NCI-H2081 (cell line): ENCODE measurements at places on chromosomes 1 and 21.

GRCh38 chr1:230251644-230252191 is 174.4 kb downstream of the PGBD5 start:
- DNase-seq: no peak

GRCh38 chr1:245807306-245807705 is 652.5 kb downstream of the KIF26B start:
- DNase-seq: no peak

DNA sequence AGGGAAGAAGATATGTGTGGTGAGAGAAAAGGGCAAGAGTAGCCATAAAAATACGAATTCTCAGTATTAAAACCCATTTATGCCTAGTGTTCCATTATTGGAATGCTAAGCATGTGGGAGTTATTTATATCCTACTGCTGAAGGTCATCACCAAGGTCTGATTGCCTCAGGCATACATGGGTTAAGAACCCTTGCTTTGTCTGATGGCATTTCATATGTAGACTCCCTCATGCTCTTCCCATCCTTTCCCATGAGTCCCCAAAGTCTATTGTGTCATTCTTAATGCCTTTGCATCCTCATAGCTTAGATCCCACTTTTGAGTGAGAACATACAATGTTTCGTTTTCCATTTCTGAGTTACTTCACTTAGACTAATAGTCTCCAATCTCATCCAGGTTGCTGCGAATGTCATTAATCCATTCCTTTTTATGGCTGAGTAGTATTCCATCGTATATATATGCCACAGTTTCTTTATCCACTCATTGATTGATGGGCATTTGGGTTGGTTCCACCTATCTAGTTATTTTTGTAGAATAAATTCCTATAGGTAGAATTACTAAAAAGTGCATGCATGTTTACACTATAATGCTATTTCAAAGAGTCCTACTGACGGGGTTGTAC is 172.5 kb downstream of the DYRK1A start:
- no peak for DNase-seq

- DNase-seq: no peak
These were observed 83.6 kb downstream of the NRIP1 start for GRCh38 chr21:14981246-14981645.

DNA sequence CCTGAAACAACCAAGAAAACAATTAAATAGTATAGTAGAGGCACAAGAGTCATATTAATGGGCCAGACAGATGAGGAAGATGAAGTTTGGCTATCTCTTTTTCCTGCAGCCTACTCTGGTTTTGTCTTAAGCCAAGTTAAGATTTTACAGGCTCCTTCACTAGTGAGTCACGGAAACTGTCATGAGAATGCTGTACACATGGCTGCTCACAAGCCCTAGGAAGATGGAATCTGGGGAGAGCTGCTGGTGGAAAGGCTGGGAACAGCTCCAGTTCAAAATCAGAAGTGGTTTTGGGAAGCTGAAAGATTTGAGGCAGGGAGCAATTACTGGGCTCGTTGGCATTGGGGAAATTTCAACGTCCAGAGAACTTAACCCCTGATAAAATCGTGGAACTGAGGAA is 46.4 kb upstream of the S1PR1 start:
- DNase-seq: no peak

DNA sequence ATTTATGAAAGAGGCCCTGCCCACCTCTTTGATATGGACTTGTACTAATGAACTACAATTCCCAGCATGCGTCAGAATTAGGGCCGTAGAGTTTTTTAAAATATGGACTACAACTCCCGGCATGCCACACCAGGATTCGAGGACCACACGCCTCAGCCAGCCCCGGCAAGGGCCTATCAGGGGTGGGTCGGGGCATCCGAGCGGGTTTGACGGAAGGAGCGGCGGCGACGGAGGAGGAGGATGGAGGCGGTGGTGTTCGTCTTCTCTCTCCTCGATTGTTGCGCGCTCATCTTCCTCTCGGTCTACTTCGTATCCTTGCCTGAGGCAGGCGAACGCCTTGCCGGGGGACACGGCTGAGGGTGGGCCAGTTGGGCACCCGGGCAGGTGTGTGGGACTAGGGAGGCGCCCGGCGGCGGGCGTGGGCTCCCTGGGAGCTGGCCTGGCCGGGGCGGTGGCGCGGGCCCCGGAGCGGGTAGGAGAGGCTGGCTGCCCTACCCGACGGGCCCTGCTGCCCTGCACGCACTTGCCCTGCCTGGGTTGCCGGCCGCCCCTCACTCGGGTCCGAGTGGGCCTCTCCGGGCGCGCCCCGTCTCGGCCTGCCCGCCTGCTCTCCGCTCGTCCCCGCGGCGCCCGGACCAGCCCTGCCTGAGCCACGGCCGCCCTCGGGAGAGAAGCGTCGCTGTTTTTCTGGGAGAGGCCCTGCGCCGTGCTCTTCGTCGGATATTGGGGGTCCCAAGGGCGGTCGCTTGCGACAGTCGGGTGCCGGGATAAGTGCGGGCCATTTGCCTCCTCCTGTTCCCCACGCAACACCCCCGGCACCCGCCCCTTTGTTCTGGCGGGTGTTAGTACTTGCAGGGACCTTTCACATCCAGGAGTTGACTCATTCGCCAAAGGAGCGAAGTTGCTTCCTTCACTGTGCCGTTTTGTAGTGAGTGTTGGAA is at the start of gene CNIH4:
Gene CNIH4, plus strand, starts transcription at position 195 of the 941 bp plus-strand sequence. Its CDS starts 46 bp downstream, at position 241.
- DNase-seq: peak; percentile 97
